ENCODE measurements at places on chromosomes 4 and X. TPM values are rescaled to one million over a fixed set of nuclear protein-coding genes. Genes with fewer than 3 reads are reported as not detected.

The ATP8A1 gene
- polyA plus RNA-seq = 14.8 TPM

The XPNPEP2 gene
- polyA plus RNA-seq = 0.99 TPM

DNA sequence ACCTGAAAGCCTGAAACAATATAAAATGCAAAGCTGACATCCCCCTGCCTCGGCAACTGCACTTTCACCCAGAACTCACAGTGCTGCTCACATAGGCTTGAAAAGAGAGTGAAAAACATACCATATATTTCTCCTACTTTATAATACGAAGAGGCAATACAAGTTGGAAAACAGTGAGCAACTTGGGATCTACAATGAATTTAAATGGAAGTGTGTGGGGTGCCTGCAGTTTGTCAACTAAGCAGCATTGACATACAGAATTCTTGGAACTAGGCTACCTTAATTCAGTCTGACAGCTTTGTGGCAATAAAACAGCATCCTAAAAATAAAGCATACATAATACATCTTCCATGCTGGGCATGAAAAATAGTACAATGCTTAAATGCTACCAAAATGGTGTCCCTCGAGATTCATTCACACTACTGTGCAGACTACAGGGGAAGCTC lies 8.0 kb downstream of the GASK1B start:
- DNase-seq = no peak

The MUC7 gene
- not detected for polyA plus RNA-seq

DNA sequence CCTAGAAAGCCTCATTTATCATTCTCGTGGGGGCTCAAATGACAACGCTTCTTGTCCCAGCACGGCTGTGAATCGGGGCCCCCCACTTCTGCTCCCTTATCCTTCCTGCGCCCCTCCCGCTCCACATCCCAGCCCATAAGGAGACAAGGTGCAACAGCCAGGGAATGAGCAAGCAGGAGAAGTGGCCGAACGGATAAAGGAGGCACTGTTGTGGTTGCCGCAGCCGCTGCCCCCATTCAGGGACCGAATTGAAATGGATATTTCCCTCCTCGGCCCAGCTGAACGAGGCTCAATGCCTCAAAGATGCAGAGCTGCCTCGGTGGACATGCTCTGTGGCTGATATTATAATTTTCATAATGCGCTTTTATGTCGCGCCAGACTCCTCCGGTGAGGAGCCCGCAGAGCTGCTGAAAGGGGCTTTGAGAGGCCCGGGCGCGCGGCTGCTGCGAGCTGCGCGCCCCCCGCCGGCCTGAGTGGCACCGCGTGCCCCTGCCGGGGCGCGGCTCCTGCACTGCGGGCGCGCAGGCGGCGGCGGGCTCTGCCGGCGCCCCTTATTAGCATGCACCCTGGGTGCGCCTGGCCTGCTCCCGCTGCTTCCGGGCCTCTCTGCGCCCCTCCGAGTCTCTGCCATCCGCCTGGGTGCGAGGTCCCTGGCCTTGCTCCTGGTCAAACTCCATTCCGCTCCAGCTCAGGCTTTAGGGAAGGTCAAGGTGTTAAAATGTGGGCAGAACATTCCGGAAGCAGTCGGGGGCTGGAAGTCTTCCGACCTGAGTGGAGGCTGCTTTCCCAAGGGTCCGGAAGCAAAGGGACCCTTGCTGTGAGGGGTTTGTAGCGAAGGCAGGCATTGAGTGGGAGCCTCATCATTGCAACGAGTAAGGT lies 68.2 kb upstream of the TMEM33 start:
- no peak for DNase-seq

The VCX3A gene
- not detected for polyA plus RNA-seq

The BEND2 gene
- 0.10 TPM for polyA plus RNA-seq

The ARHGAP36 gene
- not detected for polyA plus RNA-seq

- DNase-seq = no peak
Measured at GRCh38 chr4:40150932-40151331, 45.9 kb upstream of the RHOH start.

DNA sequence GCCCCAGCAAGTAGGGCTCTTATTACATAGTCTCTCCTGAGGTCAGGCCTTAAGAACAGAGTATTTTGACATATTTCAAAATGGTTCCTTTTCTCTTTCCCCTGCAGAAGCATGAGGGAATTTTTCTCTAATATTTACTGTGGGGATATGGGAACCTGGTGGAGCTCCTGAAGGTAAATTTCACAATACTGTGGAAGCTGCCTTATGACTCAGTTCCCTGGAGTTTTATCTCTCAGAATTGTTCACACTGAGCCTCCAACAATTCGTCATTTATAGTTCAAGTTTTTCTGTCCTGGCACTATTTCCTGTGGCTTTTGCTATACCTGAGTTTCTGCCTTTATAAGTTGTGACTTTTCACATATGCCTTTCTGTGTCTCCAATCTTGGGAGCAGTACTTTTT lies 607.2 kb upstream of the NDST4 start:
- no peak for DNase-seq
